Central memory CD4-positive, alpha-beta T cell (primary cell): ENCODE measurements at places on chromosomes 6 and 20.
A peak's percentile ranks its signal among the peaks of the same experiment; 100 is the strongest.

DNA sequence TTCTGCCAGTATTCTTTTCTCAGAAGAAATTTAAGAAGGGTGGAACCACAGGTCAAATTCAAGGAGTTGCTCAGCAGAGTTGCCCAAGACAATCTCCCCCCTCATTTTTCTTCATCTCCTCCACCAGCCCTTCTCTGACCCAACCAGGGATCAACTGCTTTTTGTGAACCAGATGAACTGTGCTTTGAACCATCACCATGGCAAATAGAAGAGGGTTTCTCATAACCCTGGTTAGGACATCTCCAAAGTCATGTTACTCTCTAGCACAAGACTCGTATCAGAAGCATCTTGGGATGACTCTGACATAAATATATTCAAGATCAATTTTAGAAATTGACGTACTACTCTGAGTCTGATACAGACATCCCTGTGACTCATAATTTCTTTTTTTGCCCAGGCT, 130.7 kb downstream of the ALDH8A1 start:
- DNase-seq: no peak

DNA sequence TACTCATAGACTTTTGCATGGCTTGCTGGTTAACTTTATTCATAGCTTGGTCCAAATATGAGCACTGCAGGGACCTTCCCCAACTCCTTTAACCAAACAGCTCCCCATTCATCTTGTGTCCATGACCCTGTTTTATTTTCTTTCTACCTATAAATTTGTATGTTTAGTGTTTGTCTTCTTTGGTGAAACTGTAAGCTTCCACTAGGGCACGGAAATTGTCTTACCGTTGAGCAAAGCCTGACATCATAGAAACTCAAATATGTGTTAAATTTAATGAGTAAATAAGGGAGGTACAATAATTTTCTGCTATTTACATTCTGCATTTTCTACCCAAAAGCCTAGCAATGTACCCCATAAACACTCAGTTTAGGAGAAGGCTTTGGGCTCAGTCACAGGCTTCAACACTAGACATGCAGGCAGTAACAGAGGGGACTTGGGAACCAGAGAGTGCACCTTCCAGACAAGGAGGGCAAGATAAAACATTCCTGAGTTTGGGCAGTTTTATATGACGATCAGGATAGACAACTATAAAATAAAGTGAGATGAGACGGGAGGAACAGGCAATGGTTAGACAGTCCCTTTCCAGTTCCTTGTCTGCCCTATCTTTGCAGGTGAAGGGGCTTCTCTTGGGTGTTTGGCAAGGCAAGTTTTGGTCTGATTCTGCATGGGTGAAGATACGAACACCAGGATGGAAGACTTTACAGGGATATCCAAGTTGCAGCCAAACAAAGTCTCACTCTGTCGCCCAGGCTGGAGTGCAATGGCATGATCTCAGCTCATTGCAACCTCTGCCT, 46.2 kb upstream of the ZNF217 start:
- DNase-seq: no peak

- DNase-seq: peak; percentile 41
These were observed 54.7 kb upstream of the HFE start for GRCh38 chr6:26032340-26033084.

DNA sequence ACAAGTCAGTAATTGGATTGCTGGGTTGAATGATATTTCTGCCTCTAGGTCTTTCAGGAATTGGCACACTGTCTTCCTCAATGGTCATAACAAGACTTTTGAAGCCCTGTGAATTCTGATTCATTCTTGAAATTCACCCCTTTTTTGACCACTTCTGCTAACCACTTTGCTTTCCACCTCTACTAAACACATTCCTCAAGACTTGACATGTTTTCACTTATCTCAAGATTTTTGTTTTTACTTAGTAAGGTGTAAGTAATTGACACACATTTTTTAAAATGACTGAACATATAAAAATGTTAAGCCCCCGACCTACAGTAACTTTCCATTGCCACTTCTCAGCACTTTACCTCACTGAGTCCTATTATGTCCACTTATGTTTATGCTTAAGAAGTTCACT, 239.1 kb downstream of the GRM1 start:
- DNase-seq: no peak

GRCh38 chr6:149270616-149271015, 46.9 kb upstream of the TAB2 start:
- DNase-seq: no peak

- no peak for DNase-seq
These were observed 15.2 kb downstream of the EFHC1 start for GRCh38 chr6:52435345-52435744.

- no peak for DNase-seq
These were observed 126.7 kb downstream of the IRF4 start for GRCh38 chr6:518218-518617.

DNA sequence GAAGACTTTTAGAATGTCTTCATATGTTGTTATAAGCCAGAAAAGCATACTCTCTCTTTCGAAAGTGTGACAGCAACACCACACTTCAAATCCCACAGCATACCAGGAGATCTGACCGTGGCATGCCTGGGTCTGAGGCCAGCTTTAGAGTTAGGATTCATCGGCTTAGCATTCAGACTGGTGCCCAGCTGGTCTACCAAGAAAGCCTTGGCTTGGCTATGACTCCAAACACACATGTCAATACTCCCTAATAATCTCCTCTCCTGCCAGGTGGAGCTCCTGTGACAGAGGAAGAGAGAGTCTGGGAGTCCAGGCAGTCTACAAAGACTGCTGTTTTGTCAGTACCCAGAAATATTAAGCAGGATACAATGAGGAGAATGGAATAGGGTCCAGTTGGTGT, 77.1 kb upstream of the MAN1A1 start:
- DNase-seq: no peak

DNA sequence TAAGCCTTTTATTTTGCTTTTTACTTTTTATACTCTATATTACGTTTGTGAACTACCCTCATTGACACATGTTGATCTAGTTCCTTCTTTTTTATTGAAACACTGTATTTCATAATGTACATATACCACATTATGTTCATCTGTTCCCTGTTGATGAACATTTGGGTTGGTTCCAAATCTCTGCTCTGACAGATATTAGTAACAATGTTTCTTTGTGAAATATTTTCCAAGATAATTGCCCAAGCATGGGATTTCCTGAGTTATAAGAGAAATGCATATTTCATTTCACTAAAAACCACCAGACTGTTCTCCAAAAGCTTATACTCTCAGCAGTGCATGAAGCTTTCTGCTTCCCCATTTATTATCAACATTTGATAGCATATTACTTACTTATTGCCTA, 44.2 kb upstream of the TNFRSF21 start:
- DNase-seq: no peak

DNA sequence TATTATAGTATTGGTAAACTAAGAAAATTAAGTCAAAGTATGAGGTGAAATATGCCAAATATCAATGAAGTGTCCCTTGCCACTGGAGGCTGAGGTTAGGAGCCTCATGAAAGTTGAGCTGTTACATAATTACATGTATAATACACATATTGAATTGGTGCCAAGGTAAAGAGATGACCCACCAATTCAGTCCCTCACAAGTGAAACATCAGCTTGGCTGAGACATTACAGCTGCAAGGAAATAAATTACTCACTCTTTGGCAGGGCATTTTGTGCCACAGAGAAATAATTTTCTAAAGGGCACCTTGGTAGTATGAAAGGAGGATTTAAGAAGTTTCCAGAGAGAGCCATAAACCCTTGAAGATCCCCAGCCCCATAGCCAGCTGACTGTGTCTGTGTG, 127.4 kb downstream of the ADGRG6 start:
- no peak for DNase-seq

DNA sequence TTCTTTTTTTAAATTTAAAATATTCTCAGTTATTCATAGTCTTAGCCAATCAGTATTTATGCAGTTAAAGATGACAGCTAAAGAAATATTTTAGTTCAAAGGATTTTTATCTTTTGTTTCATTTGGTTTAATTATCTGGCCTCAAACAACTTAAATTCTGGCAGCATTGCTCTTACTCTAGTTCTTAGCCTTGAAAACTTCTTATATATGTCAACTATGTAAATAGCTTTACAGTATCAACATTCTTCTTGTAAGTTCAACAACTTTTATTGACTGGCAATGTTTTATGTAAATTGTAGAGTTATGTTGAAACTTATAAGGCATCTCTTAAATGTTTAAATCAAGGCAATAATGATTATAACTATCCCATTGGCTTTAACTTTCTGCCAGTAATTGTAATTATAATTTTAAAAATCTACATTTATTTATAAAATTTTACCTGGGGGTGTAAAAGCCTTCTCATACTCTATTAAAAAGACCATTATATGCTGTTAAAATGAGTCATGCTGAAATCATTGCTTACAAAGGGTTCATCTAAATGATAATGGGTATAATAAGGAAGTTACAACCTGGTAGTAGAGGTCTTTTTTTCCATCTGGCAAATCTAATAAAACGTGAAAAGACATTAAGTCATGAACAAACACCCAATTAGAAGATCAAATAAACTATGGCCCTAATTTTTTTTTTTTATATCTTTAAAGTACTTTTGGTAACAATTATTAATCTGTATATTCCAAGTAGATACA, 45.8 kb upstream of the FAM184A start:
- no peak for DNase-seq

DNA sequence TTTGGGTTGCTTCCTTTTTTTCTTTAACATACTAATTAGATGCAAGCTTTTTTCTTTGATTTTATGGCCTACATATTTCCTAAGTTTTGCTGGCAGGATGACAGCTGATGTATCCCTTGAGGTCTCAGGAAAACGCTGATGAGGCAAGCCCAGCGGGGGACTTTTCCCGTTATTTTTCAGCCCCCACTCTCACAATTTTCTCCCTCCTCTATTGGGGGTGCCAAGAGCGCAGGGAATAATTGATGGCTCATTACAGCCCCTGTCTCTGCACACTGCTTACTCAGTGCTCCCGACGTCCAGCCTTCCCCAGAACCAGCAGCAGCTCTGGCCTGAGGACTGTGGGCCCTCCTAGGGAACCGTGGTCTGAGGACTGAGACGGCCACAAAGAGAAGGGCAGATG, 38.6 kb upstream of the VSTM2L start:
- DNase-seq: no peak

DNA sequence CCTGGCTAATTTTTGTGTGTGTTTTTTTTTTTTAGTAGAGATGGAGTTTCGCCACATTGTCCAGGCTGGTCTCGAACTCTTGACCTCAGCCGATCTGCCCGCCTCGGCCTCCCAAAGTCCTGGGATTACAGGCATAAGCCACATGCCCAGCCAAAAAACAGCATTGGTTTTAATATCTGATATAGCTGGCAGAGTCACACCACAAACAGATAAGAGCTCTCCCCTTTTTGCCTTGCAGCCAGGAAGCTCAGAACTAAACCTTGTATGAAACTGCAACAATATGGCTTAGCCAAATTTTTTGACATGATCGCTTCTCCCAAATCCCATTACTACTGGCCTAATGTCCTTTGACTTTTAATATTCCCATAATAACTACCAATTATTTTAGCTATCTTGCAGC, 4.9 kb downstream of the ACOT8 start:
- no peak for DNase-seq
